T-helper 1 cell (primary cell): ENCODE measurements at places on chromosomes 2 and 18.
A peak's percentile ranks its signal among the peaks of the same experiment; 100 is the strongest.

GRCh38 chr2:197212344-197213262 is 98.0 kb downstream of the ANKRD44 start:
- peak; percentile 32 for DNase-seq

DNA sequence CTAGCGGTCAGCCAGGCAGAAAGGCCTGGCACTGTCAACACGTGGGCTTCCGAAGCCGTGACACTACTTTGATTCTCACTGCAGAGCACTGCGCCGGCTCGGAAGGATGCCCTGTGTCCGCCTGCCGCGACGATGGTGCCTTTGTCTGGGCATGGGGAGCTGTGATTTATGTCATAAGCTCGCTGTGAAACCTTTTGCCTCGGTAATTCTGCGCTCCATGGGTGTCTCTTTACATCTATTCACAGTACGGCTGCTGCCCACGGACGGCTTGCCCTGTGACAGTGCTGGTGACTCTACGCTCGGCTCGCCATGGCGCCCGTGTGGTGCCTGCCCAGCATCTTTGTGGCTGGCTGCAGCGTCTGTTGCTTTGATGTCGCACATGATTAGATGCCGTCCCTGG is 43.1 kb upstream of the GBX2 start:
- no peak for DNase-seq

- DNase-seq: no peak
Observed at GRCh38 chr2:120934574-120935338, 199.1 kb downstream of the GLI2 start.

DNA sequence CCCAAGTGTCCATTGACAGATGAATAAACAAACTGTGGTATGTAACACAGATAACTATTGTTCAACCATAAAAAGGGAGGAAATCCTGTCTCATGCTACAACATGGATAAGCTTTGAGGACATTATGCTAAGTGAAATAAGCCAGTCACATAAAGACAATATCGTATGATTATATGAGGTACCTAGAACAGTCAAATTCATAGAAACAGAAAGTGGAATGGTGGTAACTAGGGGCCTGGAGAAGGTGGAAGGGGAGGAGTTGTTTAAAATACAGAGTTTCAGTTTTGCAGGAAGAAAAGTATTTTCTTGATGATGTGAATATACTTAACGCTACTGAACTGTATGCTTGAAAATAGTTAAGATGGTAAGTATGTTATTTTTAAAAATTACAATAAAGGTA is 304.6 kb upstream of the CXCR4 start:
- DNase-seq: no peak

- DNase-seq: no peak
Observed at GRCh38 chr2:21231985-21232384, 108.2 kb downstream of the TDRD15 start.

DNA sequence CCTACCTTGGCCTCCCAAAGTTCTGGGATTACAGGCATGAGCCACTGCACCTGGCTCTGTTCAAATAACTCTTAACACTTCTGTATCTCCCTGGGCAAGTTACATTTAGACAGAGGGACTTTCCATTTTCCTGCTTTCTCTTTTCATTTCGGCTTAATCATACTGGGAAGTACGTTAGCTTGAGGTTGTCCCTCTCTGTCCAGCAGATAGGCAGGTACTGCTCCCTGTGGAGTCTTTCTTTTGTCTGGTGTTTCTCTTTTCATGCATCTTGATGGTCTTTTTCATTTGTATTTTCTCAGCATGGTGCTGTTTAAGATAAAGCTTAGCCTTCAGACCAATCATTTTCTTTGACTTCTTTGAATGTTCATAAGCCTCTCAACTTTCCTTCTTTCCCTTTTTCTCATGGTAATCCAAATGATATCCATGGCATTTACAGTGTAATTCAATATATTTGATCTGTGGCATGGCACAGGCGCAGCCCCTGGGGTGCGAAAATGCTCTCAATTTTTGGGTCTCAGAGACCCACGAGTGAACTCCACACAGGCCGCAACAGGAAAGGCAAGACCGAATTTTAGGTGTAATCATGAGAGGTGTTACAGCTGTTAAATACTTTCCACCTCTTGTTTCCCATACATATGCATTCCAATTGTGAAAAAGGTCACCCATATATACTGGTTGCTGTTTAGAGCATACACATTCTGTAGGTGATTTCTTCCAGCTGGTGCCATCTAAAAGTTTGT is 99.9 kb upstream of the MYO3B start:
- no peak for DNase-seq

DNA sequence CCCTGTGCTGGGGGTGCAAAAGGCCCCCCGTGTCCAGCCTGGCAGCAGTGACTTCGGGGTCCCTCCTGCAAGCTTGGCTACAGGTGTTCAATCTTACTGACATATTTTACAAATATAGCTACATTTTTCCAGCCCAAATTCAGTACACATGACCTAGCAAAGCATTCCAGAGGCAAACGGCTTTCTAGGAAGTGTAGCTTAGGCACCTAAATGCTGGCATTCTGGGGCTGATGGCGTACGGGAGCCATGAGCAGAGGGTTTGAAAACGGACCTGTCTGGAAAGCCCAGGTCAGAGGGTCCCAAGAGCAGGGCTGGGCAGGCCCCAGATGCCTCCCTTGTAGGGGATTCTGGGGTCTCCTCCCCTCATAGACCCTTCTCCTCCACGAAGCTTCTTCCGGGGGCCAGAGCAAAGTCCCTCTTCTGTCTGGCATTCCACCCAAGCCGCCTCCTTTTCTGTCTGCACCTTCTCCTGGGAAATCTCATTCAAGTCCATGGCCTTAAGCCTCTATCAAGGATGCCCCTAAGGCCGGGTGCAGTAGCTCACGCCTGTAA is 63.3 kb upstream of the ASAP2 start:
- no peak for DNase-seq

GRCh38 chr18:62982600-62983251 is 267.4 kb downstream of the PHLPP1 start:
- DNase-seq: peak; percentile 39
